ENCODE measurements at places on chromosomes 3 and 15.

GRCh38 chr3:3189102-3189727 is 9.7 kb upstream of the CRBN start:
- no peak for DNase-seq

- DNase-seq, result no peak
Measured at GRCh38 chr3:108407886-108408285, 102.5 kb downstream of the MYH15 start.

GRCh38 chr3:126346466-126346865 is 10.7 kb downstream of the KLF15 start:
- DNase-seq, result peak; percentile 2

GRCh38 chr3:7484636-7485035 is 623.7 kb downstream of the GRM7 start:
- no peak for DNase-seq

- DNase-seq, result peak; percentile 30
Measured at GRCh38 chr3:129313665-129314385, 35.2 kb downstream of the HMCES start.

GRCh38 chr3:16596352-16597032 is 8.7 kb downstream of the DAZL start:
- no peak for DNase-seq

- no peak for DNase-seq
Measured at GRCh38 chr3:77042882-77043281, 3.0 kb downstream of the ROBO2 start.

GRCh38 chr15:91929509-91929908 is 76.0 kb downstream of the SLCO3A1 start:
- no peak for DNase-seq

GRCh38 chr3:66593978-66594377 is 93.2 kb upstream of the LRIG1 start:
- no peak for DNase-seq

DNA sequence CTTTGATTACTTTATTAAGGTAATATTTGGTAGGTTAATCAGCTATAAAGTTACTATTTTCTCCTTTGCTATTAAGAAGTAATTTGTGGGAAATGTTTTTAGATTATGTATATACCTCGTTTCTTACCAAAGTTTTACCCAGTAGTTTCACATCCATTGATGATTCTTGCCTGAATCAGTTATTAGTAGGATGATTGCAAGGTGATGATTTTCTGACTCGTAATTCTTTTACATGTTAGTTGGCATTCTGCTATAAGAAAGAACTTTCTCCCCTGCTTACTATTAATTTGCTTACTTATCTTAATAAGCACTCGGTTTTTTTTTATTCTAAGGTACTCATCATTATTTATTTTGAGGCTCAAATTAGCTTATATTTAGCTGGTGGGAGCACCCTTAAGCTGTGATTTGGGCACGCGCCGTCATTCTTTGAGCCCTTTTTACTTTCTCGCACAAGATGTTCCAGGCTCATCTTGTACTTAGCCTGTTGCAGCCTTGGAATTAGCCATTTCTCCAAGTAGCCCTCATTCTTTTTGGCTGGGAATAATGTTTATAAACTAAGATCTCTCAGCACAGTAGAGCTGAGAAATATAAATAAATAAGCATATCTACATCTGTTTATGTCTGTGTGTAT is 15.3 kb downstream of the USP3 start:
- no peak for DNase-seq

DNA sequence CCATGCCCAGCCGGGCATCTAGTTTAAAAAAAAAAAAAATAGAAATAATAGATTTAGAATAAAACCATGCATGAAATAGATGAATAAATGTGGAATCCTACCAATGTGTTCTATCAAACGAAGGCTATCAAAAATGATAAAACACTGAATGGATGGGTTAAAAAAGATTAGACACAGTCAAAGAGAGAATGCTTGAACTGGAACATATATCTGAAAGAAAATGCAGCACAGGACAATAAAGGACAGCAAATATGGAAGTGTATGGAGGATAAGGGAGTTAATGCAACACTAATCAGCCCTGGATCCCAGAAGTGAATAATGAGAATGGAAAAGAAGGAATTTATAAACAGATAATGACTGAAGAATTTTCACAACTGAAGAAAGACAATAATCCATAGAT is 571.7 kb downstream of the GRM7 start:
- no peak for DNase-seq

- no peak for DNase-seq
Measured at GRCh38 chr3:124246376-124246775, 254.5 kb upstream of the ROPN1 start.

DNA sequence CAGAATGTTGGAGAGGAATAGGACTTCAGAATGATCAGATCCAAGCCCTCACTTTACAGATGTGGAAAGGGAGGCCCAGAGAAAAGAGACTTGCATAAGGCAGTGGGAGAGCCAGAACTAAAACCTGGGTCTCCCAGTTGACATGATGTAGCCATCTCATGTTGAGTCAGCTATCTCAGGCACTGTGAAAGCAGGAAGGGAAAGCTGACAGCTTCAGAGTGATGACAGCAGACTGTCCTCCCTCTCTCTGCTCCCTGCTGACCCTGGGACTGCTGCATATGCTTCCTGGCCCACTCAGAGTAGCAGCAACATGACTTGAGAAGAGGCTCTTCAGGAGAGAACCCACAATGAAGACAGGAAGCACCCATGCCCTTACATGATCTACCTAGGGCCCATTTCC is 14.7 kb downstream of the FHIT start:
- no peak for DNase-seq

- DNase-seq, result no peak
Measured at GRCh38 chr3:10312391-10312790, 8.5 kb downstream of the SEC13 start.

GRCh38 chr3:197165890-197166289 is 132.5 kb downstream of the DLG1 start:
- no peak for DNase-seq

DNA sequence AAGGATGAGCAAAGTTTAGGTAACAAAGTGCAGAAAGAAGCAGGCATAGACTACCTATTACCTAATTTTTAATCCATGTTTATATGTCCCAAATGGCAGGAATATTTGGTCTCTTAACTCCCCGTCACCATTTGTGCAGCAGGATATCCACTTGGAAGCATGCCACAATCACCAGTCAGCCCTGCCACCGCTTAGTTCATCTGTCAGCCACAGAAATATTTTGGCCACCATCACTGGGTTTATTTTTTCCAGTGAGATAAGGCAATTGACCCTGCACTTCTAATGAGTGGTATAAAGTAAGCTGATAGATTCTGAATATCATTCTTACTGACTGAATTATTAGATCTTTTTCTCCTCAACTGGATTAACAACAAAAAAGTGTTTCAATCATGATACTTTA is 152.9 kb upstream of the SOX2 start:
- DNase-seq, result no peak

DNA sequence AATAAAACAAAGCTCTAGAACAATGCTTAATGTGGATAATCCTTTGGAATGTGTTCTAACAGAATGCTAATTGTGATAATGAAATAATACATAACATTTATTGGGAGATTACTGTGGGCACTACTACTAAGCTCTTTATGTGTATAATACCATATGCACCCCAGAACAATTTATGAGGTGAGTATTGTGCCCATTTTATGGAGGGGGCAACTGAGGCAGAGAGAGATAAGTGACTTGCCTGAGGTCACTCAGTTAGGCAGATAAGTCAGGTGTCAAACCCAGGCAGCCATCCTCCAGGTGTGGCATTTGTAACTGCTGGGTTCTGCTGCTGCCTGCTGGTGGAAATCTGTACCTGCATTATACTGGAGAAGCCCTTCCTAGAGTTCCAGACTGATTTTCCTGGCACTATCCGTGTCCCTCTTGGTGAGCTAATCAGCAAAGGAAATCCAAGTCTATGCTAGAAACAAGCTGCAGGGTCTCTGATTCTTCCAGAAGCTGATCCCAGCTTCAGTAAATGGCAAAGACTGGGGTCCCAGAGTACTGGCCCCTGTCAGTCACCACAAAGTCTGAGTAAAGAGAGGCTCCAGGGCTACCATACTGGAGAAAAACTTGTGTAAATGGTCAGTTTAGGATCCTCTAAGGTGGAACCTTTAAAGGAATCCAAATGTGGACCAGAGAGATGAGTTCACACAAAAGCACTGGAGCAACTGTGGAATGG is 22.6 kb upstream of the RBP1 start:
- no peak for DNase-seq

GRCh38 chr3:195893516-195893915 is 14.8 kb downstream of the TNK2 start:
- DNase-seq, result no peak

GRCh38 chr15:54273928-54274327 is 295.7 kb downstream of the UNC13C start:
- no peak for DNase-seq

GRCh38 chr15:71705151-71705550 is 105.2 kb upstream of the NR2E3 start:
- DNase-seq, result no peak

GRCh38 chr3:71035314-71035713 is 548.2 kb downstream of the FOXP1 start:
- DNase-seq, result no peak

DNA sequence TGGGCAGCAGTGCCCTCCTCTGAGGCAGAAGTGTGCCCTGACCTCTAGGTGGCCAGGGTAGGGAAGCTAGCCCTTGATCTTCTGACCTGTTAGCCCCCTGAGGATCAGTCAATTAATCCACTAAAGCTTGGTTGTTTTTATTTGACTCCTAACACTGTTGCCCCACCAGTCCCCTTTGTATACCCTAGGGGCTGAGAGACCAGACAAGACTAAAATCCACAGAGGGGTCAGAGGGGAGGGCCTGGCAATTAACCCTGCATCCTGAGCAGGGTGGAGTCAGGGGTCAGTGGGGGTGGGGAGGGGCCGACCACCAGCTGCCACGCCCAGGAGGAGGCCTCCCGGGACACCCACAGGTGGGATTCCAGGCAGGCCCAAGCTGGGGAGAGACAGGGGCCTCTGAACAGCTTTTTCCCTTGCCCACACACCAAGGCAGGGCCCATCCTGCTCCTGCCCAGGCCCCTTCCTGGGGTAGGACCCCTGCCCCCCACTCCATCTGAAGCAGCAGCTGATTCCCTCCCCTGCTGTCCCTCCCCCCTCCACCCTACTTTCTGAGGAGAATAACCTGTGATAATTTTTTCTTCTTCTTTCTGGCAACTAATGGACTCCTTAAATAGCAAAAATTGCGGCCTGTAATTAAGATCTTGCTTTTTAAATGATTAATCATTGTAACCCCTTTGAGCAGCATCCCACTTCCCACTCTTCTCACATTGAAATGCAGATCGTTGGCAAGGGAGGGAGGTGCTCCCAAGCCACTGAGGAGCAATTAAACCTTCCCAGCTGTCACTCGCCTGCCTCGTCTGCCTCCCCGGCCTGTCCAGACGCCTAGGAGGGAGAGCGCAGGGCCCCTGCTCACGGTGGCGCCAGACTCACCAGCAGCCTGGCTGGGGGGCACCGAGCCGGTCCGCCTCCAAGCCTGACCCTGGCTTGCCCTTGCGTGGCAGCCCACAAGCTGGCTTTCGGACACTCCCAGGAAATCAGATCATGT is 51.9 kb downstream of the RHCG start:
- DNase-seq, result no peak

- DNase-seq, result no peak
Measured at GRCh38 chr3:186821429-186822387, 15.4 kb upstream of the RFC4 start.

- no peak for DNase-seq
Measured at GRCh38 chr15:91023720-91024119, 1.3 kb upstream of the VPS33B start.

GRCh38 chr3:175266478-175266877 is 407.3 kb downstream of the NAALADL2 start:
- DNase-seq, result no peak

DNA sequence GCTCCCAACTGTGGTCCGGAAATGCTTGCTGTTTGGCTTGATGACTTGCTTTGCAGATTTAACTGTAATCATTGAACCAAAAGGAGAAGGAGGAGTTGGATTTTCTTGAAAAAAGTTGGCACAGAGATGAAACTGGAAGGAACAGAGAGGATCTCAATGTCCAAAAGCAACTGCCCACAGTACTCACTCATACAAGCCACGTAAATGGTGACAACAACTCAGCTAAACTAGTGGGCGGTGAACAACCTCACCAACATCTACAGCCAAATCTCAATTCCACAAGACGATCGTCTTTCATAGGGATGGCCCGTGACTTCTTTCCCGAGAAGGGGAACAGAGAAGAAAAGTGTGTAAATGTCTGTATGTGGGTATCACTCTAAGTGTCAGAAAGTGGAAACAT is 48.1 kb downstream of the MYO5C start:
- no peak for DNase-seq

GRCh38 chr3:196942226-196942914 is at the start of gene NCBP2:
Gene NCBP2 (minus strand): TSS chr3:196942528. CDS start chr3:196942503, 25 bp downstream.
- peak; percentile 99 for DNase-seq

DNA sequence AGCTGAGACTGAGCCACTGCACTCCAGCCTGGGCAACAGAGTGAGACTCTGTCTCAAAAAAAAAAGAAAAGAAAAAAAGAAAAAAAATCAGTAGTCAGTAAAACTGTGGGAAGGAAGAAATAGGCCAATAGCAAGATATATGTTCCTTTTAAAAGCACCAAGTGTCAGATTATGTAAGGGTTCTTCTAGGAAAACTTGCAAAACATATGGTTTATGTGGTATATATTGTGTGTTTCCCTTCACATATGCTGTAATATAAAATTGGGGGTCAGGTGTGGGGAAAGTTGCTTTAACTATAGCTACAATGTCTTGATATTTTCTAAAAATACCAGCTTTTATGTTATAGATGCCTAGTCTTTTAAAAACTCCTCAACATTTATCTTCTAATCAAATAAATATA is 64.6 kb downstream of the ESYT3 start:
- DNase-seq, result no peak

GRCh38 chr3:42078677-42079076 is 12.5 kb upstream of the TRAK1 start:
- no peak for DNase-seq

GRCh38 chr3:98514948-98515347 is 7.8 kb downstream of the CLDND1 start:
- no peak for DNase-seq

- DNase-seq, result no peak
Measured at GRCh38 chr3:170040418-170040817, 2.6 kb downstream of the GPR160 start.

GRCh38 chr3:194344012-194344411 is 7.1 kb downstream of the CPN2 start:
- DNase-seq, result peak; percentile 62

DNA sequence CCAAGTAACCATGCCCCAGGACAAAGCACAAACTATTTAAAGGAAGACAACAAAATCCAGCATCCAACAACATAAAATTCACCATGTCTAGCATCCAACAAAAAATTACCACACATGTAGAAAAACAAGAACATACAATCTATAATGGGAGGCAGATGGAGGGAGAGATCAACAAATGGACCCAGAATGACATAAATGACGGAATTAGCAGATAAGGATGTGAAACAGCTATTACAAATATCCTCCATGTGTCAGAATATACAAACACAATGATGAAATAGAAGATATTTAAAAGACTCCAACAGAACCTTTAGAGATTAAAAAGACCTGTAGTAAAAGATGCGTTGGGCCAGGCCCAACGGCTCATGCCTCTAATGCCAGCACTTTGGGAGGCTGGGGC is 10.8 kb downstream of the LYSMD4 start:
- no peak for DNase-seq

All from CD4-positive, alpha-beta T cell (primary cell).